ENCODE measurements at places on chromosomes 13 and 19.

DNA sequence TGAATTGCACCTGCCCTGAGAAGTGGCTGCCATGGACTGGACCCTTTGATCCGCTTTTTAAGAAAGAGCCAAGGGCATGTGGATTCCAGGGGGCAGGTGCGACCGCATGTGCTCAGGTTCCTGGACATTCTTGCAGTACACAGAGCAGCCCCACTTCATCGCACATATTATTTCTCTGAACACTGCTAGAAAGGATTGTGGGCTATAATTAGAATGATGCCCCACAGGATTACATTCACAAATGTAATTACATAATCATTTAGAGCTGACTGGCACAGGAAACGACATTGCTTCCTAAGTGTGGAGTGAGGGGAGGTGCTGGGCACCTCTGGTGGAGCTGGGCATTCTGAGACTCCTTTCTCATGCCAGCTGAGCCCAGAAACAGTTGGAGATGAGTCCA lies 37.5 kb upstream of the VSTM2B start:
- no peak for DNase-seq

DNA sequence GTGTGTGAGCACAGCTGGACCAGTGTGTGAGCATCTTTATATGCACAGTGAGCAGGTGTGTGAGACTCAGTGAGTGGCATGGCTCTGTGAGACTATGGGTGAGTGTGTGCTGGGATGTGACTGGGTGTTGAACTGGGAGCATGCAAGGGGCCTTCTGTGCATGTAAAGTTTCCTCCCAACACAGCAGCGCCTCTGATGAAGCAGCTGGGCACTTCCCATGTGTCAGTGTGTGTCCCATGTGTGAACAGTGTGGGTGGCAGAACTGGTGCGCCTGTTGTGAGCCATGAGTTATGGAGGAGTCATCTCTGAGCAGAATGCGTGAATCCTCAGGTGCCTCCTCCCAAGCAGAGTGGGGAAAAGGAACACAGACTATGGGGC lies 24.1 kb downstream of the LGALS16 start:
- DNase-seq: peak; percentile 77

- DNase-seq: no peak
Observed at GRCh38 chr13:46142776-46143175, 37.9 kb upstream of the CPB2 start.

DNA sequence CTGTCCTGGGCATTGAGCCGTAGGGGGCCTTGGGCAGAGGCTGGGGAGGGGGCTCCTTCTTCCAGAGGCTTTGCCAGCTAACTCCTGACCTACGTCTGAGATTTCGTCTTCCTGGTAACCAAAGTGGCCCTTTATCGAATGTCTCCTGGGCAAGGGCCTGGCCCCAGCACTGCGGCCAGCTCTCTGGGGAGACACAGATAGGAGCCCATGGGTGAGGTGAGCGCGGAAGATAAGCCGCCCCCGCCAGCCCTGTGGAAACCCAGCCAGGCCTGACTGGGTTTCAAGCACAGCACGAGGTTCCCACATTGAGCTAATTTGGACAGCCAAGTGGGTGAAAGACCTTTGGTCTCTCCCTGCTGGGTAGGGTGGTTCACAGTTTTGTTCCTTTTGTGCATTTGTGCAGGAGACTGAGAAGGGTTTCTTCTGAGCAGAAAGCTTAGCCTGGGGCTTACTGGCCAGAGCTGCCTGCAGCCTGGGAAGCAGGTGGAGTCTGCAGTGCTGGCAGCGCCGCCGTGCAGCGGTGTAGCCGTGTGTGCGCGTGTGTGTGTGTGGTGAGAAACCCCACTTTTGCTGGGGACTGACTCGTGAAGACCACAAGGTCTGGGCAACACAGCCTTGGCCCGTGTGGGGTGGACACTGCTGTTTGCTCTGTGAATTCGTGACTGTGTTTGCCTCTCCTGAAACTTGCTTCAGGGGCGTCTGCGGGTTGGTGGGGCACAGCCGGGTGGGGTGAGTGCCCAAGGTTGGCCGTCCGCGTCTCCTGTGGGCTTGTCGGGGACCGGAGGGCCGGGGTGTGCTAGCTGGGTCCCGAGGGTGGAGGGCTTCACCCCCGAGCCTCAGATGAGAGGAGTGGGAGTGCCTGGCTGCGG lies 2.5 kb downstream of the BSG start:
- peak; percentile 64 for DNase-seq

GRCh38 chr13:47100214-47100853 lies 203.5 kb upstream of the HTR2A start:
- DNase-seq: peak; percentile 70

DNA sequence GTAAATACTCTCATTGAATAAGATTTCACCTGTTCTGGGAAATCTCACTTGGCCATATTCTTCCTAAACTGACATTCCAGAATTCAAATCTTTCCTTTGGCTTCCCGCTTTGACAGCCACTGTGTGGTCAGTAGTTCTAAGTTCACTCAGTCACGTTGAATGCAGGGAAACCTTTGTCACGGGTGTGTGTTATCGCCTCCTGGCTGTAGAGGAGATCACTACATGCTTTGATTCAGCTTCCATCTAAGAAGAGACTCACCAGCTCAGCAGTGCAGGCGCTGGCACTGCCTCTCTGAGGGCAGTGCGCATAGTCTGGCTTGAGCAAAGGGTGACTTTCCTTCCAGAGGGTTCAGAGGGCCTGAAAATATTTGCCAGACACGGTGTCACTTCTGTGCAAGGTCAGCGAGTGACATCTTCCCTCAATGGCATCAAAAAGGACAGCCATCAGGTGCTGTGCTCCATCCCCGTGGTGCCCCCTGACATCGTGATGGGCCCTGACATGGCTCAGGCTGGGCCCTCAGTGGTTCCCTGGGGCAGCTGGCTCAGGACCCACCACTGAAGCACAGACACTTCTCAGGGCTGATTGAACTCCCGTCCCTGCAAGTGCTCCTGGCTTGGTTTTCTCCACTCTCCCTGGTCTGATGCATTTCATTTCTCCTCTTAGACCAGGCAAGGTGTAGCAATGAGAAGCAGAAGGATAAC lies 635.4 kb upstream of the ARGLU1 start:
- peak; percentile 19 for DNase-seq

DNA sequence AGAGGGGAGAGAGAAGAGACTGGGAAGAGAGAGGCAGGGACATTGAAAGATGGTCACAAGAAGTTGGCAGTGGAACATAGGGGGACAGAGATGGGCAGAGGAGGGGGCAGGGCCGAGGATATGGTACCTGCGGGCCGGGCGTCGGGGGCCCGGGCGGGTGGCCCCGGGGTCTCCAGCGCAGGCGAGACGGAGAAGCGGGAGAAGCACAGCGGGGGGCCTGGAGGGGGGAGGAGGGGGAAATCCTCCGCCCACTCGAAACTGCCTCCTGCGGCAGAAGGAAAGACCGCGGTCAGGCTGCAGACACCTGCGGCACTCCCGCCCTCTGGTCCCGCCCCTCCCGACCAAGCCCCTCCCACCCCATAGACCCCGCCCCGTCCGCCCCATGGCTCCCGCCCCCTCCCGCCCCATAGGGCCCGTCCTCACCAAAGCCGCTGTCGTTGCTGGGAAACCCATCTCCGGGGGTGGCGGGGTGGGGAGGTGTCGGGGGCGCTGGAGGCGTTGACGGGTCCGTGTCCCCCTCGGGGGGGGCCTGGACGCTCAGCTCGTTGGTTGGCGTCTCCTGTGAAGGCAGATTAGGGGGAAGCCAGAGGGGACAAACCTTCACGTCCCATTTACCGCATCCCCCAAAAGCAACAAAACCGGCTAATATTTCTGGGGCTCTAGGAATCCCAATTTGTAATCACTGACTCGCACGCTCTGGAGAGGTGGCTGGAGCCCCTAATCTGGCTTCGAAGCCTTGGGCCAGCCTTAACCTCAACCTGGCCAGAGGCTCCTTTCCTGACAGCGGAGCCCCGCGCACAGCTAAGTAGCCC lies 20.4 kb downstream of the LMTK3 start:
- peak; percentile 64 for DNase-seq

GRCh38 chr13:24381541-24382265 lies 72.3 kb downstream of the C1QTNF9 start:
- no peak for DNase-seq

DNA sequence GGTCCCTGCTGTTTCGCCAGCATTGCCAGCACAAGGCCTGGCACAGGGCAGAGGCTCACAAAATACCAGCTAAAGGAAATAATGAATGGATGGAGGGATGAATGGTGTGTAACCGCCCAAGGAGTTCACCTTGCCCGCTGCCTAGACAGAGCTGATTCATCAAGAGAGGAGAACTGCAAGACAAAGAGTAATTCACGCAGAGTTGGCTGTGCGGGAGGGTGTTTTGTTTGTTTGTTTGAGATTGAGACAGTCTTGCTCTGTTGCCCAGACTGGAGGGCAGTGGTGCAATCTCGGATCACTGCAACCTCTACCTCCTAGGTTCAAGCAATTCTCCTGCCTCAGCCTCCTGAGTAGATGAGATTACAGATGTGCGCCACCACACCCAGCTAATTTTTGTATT lies 3.0 kb downstream of the OPA3 start:
- DNase-seq: no peak

GRCh38 chr13:38415233-38415632 lies 65.6 kb downstream of the UFM1 start:
- peak; percentile 79 for DNase-seq

- DNase-seq: no peak
Observed at GRCh38 chr13:76383676-76384461, 502.3 kb downstream of the KCTD12 start.

All from GM12865 (cell line).